GM03348 (cell line): ENCODE measurements at places on chromosomes 3 and 15.

DNA sequence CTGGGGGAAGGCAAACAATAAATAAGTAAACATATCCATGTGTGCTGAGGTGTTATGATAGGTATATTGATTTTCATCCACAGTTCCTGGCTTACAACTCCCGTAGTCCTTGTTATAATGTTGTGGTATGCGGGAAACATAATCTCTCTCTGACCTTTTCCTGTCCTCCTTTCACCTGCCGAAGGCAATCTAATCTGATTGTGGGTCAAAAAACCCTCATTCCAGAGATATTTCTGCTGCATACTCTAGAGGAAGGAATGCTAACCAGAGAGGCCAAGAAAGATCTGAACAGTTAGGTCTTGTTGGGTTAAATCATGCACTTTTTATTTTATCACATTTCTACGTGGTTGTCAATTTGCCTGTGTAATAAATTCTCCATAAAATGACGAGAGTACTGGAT, 383.6 kb upstream of the SEMA6D start:
- DNase-seq: no peak

DNA sequence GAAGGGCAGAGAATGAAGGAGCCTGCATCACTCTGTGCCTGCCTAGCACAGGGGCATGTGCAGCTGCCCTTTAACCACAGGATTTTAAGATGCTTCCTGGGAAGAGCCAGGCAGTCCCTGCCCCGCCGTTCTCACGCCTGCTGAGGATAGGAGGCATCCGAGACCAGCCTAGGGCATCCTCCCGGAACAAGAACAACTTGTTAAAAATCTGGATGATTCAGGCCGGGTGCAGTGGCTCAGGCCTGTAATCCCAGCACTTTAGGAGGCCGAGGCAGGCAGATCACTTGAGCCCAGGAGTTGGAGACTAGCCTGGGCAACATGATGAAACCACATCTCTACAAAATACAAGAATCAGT, 15.2 kb downstream of the NRROS start:
- no peak for DNase-seq

GRCh38 chr3:144104186-144104585, 132.6 kb downstream of the DIPK2A start:
- DNase-seq: no peak

- DNase-seq: peak; percentile 13
Observed at GRCh38 chr3:47057212-47057671, 77.8 kb downstream of the NBEAL2 start.
